ENCODE measurements at places on chromosomes 2 and 18.

- H3K4me1 ChIP-seq, result no peaks in the 10 kb centered on the region
- DNase-seq, result no peak
- H3K4me3 ChIP-seq, result no peak overlapping the region
- peaks cover 9% of the 10 kb centered on the region for H3K27me3 ChIP-seq
- no peak overlapping the region for H3K27ac ChIP-seq
- H3K36me3 ChIP-seq, result peaks cover 1% of the 10 kb centered on the region
Observed at GRCh38 chr2:45797451-45798230, 146.2 kb downstream of the PRKCE start.

GRCh38 chr2:35931626-35932025 lies 424.0 kb upstream of the CRIM1 start:
- DNase-seq, result no peak
- H3K36me3 ChIP-seq, result no peaks in the 10 kb centered on the region
- H3K27me3 ChIP-seq, result peaks cover 3% of the 10 kb centered on the region
- H3K27ac ChIP-seq, result no peak overlapping the region
- H3K4me3 ChIP-seq, result no peak overlapping the region
- no peaks in the 10 kb centered on the region for H3K4me1 ChIP-seq

DNA sequence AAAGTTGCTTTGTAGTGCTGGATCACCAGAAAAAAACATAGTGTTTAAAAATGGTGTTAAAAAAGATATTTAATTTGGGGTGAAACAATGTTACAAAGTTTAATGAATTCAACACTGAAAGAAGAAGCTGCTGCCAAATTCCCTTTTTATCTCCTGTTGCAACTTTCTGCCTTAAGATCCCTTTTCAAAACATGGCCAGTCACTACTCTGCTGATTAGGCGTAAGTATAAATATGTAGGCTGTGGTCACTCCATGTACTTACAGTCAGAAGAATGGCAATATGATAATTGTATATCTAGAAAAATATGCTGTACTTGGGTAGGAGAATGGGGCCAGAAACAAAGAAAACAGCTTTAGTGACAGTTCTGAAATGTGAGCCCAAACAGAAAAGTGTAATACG lies 123.5 kb upstream of the ZBTB14 start:
- no peak overlapping the region for H3K27ac ChIP-seq
- no peaks in the 10 kb centered on the region for H3K36me3 ChIP-seq
- no peaks in the 10 kb centered on the region for H3K27me3 ChIP-seq
- no peak overlapping the region for H3K4me3 ChIP-seq

DNA sequence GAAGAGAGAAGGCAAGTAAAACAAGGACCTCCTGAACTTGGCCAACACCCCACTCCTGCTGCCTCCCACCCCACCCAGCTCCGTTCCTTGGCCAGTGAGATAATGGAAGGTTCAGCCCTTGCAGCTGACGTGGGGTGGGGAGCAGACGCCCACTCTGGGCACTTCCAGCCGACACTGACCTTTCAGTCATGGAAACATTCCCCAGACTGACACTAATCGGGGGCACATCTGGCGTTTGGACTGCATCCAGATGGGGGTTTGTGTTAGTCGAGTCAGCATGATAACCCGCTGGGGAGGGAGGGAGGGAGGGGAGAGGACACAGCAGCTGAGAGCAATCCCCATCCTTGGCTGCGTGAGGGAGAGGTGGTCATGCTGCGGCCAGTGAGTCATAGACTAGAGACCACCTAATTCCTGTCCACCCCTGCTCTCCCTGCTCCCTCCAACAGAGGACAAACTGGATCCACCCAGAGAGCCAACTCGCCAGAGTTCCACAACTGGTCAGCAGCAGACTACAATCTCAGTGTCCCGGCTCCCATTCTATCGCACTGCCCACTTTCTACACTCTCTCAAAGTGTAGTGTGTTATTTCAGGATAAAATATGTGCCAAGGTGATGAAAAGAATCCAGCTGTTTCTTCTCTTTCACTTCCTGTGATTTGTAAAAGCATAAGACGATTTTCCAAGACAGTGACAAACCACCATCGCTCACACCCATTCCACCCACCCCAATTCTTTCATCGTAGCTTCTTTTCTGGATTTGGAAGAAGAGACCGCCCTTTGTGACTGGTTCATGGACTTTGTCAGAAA lies 115.4 kb upstream of the PKDCC start:
- no peaks in the 10 kb centered on the region for H3K4me1 ChIP-seq
- H3K36me3 ChIP-seq, result no peaks in the 10 kb centered on the region
- H3K27me3 ChIP-seq, result peaks cover 3% of the 10 kb centered on the region
- no peak overlapping the region for H3K27ac ChIP-seq
- no peak overlapping the region for H3K4me3 ChIP-seq

DNA sequence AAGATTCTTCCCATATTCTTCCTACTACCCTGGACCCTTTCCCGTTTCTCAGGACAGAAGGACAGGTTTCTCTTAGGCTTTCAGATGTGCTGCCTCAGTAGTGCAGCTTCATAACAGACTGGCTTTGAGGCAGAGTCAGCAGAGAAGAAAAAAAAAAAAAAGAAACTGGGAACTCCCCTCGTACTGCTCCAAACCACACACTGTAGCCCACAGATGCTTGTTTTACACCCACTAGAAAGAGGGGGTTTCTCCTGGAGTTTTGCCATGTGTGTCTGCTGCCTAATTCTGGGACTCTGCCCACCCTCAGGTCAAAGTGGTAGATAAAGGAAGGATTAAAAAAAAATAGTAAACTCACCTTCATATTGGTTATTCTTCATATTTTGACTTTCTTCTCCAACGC lies 95.9 kb downstream of the NCOA1 start:
- no peak overlapping the region for H3K4me3 ChIP-seq
- H3K36me3 ChIP-seq, result peaks cover 18% of the 10 kb centered on the region
- no peaks in the 10 kb centered on the region for H3K27me3 ChIP-seq
- H3K4me1 ChIP-seq, result peaks cover 14% of the 10 kb centered on the region
- no peak overlapping the region for H3K27ac ChIP-seq
- DNase-seq, result peak; percentile 52

DNA sequence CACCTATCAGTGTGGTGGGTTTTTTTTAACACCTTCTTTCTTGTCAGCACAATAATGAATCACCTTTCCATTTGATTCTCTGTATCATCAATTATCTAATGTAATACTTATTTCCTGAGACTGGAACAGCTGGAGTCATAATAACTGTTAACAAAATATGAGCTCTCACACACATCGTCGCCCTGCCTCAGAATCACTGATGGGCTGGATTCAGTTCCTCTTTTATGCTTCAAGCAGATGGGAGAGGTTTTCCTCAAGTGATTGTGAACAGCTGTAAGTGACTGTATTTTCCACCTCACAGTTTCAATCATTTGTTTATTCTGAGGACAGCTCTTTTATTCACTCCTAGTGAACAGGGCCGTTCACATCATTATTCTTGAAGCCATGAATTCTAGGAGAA lies 330.2 kb downstream of the DSC3 start:
- H3K27ac ChIP-seq, result no peak overlapping the region
- H3K27me3 ChIP-seq, result no peaks in the 10 kb centered on the region
- no peak overlapping the region for H3K4me3 ChIP-seq

DNA sequence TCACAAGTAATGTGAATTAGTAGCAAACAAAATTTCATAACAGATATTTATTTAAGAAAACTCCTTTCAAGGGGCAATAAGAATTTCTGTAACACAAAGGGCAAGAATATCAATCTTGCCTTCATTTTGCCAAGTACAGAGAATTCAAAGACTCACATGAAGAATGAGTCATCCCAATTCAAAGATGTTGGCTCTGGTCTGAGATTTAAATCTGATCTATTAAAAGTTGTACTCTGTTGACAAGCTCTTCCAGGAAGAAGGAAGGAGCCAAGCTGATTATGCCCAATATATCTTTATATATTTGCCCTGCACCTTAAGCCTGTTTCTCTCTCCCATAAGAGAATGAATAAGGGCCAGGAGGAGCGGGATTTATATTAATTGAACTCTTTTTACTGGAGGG lies 55.9 kb upstream of the RPE start:
- H3K27me3 ChIP-seq, result peaks cover 2% of the 10 kb centered on the region
- H3K36me3 ChIP-seq, result no peaks in the 10 kb centered on the region
- H3K27ac ChIP-seq, result no peak overlapping the region
- no peak for DNase-seq
- no peak overlapping the region for H3K4me3 ChIP-seq
